T-helper 2 cell treated with Interferon-gamma antibody and Interleukin-4, amounts not matched to agents 5 μg/mL and 100 μg/mL, for 36 hours (primary cell): ENCODE measurements at places on chromosomes 6 and 20.

- DNase-seq = no peak
These were observed 138.0 kb downstream of the UTRN start for GRCh38 chr6:144423167-144423566.

GRCh38 chr6:15628499-15629131 lies 34.2 kb downstream of the DTNBP1 start:
- peak; percentile 77 for DNase-seq

GRCh38 chr20:5172167-5172601 lies 45.4 kb downstream of the CDS2 start:
- no peak for DNase-seq

DNA sequence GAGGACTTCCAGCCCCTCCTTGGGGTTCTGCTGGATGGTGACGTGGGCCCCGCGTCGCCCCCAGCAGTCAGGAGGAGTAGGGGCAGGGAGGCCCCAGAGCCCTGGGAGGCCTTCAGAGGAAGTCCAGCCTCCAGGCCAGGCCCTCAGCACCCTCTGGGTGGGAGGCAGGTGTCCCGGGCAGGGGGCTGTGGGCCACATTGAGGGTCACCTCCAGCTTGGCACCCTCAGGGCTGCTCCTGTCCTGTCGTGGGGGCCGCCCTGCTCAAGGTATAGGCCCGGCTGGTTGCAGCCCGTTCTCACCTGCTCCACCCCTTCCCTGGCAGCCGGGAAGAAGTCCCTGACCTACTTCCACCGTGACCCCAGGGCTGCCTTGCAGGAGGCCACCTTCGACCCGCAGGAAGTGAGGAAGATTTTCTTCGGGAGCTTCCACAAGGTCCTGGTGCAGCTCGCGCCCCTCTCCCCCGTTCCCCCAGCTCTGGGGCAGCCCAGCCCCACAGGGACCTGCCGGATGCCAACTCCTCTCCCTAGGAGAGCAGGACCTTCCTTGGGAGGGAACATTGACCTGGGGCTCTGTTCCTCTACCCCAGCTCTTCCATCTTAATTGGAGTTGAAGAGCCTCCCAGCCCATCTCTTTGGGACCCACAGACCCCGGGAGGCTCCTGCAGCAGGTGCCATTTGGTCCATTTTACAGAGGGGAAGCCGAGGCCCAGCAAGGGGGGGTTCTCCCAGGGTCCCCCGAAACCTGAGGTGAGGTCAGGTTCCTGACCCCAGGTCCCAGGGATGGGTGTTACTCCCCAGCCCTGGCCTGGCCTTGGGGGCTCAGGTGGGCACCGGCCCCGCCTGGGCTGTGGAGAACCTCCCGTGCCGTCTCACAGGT lies 26.4 kb downstream of the COL20A1 start:
- no peak for DNase-seq

- DNase-seq = no peak
These were observed 274.8 kb upstream of the RGS17 start for GRCh38 chr6:153405931-153406330.

- no peak for DNase-seq
These were observed 119.3 kb downstream of the PDE10A start for GRCh38 chr6:165543781-165544180.

DNA sequence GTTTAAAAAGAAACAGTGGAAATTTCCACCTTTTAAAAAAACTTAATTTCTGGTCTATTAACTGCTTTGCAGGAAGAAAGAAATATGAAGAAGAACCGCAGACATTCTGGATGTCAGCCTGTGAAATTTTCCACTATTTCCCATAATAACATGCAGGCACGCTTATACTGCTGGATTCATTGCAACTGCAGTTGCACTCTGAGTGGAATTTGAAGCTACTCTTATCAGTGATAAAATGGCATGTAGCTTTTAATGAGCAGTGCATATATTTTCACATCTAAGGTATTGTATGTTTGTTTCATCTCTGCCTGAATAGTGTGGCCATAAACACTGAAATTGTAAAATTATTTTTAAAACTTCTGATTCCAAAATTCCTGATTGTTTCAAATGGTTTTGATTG lies 28.2 kb downstream of the NCOA3 start:
- no peak for DNase-seq

GRCh38 chr6:141963543-141964295 lies 169.0 kb upstream of the GJE1 start:
- DNase-seq = no peak

DNA sequence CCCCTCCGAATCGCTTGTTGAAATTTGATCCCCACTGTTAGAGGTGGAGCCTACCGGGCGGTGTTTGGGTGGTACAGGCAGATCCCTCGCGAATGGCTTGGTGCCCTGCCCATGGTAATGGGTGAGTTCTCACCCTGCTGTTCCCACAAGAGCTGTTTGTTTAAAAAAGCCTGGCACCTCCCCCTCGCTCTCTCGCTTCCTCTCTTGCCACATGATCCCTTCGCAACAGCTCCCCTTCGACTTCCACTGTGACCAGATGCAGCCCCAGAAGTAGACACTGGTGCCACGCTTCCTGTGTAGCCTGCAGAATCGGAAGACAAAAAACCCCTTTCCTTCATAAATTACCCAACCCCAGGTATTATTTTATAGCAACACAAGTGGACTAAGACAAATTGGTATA lies 292.2 kb upstream of the QKI start:
- no peak for DNase-seq

- DNase-seq = no peak
These were observed 165.0 kb upstream of the JARID2 start for GRCh38 chr6:15080895-15081294.
